Activated CD8-positive, alpha-beta memory T cell treated with anti-CD3 and anti-CD28 coated beads, Interleukin-2, amount 10 ng/mL, durations not matched to agents 7 days and 5 days (primary cell): ENCODE measurements at places on chromosomes 6 and 20. TPM values are rescaled to one million over a fixed set of nuclear protein-coding genes. Genes with fewer than 3 reads are reported as not detected.

GRCh38 chr6:26295691-26296555 lies 69.1 kb upstream of the BTN3A2 start:
- no peaks in the 10 kb centered on the region for H3K27me3 ChIP-seq
- peaks cover 2% of the 10 kb centered on the region for H3K36me3 ChIP-seq
- peak overlapping the region; percentile 70 for H3K27ac ChIP-seq
- H3K4me3 ChIP-seq = peak overlapping the region; percentile 48
- H3K4me1 ChIP-seq = peaks cover 16% of the 10 kb centered on the region
- no peak for DNase-seq

GRCh38 chr6:7468382-7469081 lies 72.9 kb upstream of the DSP start:
- no peak overlapping the region for H3K4me3 ChIP-seq
- no peak for DNase-seq
- H3K36me3 ChIP-seq = no peaks in the 10 kb centered on the region
- peaks cover 20% of the 10 kb centered on the region for H3K27me3 ChIP-seq

GRCh38 chr20:36369739-36370138 lies 63.6 kb downstream of the DLGAP4 start:
- no peak overlapping the region for H3K4me3 ChIP-seq
- peaks cover 12% of the 10 kb centered on the region for H3K27me3 ChIP-seq
- H3K27ac ChIP-seq = no peak overlapping the region
- DNase-seq = no peak
- H3K4me1 ChIP-seq = no peaks in the 10 kb centered on the region
- H3K36me3 ChIP-seq = no peaks in the 10 kb centered on the region

- DNase-seq = no peak
- no peaks in the 10 kb centered on the region for H3K4me1 ChIP-seq
- no peak overlapping the region for H3K27ac ChIP-seq
- peaks cover 2% of the 10 kb centered on the region for H3K36me3 ChIP-seq
These were observed 16.5 kb upstream of the NNAT start for GRCh38 chr20:37504404-37505096.

Gene TRIM15
- not detected for total RNA-seq
